ENCODE measurements at places on chromosomes 6 and 20. TPM values are rescaled to one million over a fixed set of nuclear protein-coding genes. Genes with fewer than 3 reads are reported as not detected.

The SEMG1 gene
- not detected for total RNA-seq

The SH3BGRL2 gene
- 38.5 TPM for total RNA-seq

The KIF3B gene
- total RNA-seq: 30.6 TPM

The ROS1 gene
- total RNA-seq: 263 TPM

The C6orf163 gene
- 11.5 TPM for total RNA-seq

- no peaks in the 10 kb centered on the region for H3K4me1 ChIP-seq
- no peaks in the 10 kb centered on the region for H3K27me3 ChIP-seq
- no peak for DNase-seq
- no peak overlapping the region for H3K27ac ChIP-seq
Measured at GRCh38 chr20:32229251-32229747, 21.6 kb downstream of the POFUT1 start.

DNA sequence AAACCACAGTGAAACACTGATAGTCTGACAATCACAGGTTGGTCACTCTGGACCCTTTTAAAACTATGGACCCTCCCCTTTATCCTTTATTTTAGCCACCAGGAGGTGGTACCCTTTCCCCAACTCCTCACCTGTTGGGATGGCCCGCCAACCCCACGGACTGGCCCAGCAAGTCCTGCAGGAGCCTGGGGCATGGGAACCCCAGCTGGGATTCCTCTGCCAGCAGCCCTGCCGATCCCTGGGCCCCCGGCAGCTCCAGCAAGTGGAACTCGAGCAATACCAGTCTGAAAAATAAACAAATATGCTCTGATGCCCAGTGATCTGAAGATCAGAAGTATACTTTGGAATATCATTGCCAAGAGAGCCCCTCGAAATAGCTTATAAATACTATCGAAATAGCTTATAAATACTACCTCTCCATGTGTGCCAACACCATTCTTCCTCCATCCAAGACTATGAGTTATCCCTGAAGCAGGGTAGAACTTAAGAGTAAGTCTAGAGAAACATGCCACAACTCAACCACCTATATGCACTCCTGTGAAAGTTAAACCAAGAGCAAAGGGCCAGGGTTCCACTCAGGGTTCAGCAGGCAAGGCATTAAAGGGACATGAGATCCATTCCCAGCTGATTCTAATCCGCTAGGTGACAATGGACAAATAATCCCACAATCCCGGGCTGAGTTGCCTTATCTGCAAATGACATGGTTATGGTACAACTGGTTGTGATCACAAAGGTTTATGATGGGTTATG, 6.8 kb downstream of the SNRPB start:
- peaks cover 9% of the 10 kb centered on the region for H3K4me1 ChIP-seq
- no peak overlapping the region for H3K27ac ChIP-seq
- peaks cover 50% of the 10 kb centered on the region for H3K36me3 ChIP-seq
- no peak for DNase-seq

DNA sequence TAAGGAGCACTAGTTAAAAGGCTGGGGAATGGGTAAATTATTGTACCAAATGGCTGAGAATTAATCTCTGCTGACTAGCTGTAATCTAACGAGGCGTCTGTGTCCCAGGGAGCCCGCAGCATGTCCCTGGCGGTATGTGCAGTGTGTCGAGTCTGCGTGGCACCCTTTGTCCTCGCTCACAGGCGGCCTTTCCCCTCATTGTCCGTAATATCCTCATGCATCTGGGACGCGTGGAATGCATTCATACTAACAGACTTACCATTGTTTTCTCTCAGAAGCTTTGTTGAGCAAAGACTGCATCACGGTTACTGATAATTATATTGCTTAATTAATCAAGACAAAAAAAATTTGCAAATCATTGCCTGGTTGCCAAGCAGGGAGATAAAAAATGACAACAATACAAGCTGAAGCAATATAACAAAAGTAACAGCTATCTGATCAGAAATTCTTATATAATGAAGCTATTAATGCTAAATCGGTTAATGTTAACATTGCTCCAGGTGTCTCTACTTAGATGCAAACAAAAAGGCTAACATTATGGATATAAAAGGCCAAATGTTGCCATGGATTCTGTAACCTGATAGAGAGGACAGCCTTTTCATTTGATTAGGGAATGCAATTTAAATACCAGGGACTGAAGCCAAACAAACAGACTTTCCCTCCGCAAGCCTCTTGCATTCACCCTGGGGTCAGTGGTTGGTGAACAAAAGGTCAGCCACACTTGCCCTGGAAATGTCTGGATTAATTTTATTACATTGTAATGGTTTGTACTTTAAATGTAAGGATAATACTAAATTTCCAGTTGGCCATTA, 124.8 kb downstream of the INSM1 start:
- no peak overlapping the region for H3K27ac ChIP-seq
- H3K27me3 ChIP-seq: no peaks in the 10 kb centered on the region
- no peaks in the 10 kb centered on the region for H3K4me1 ChIP-seq
- DNase-seq: peak; percentile 21
- H3K36me3 ChIP-seq: peaks cover 3% of the 10 kb centered on the region
- H3K4me3 ChIP-seq: no peak overlapping the region

DNA sequence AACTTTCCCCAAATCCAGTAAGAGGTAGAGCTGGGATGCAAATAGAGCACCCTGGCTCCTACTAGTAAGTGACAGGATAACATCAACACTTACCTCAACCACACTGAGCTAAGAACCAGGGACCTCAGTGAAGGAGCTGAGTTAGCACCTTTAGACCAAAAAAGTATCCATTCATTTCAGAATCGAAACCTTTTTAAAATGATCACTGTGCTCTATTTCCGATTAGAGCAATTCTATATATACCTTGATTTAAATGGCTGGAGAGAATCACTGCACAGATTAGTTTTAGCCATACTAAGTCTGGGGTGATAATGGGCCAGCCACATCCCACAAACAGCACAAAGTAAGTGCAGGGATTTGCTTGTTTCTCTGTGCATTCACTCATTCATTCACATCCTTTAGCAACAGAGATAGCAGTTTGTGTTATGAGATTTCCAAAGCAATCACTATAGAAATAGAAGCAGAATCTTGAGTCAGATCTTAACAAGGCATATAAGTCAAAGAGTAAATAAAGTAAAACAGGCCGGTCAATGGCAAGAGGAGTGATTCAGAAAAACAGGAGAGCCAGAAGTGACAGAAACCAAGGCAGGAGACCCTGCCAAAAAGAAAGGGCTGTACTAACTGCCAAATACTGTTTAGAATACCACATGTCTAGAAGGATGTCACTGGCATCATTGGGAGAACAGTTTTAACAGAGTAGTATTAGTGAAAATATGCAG, 136.3 kb downstream of the KIF13A start:
- no peaks in the 10 kb centered on the region for H3K27me3 ChIP-seq
- DNase-seq: no peak
- H3K27ac ChIP-seq: no peak overlapping the region
- peaks cover 4% of the 10 kb centered on the region for H3K36me3 ChIP-seq

- H3K27me3 ChIP-seq: no peaks in the 10 kb centered on the region
- DNase-seq: no peak
- no peak overlapping the region for H3K4me3 ChIP-seq
- no peaks in the 10 kb centered on the region for H3K36me3 ChIP-seq
Measured at GRCh38 chr6:154752022-154752421, 18.8 kb downstream of the SCAF8 start.

DNA sequence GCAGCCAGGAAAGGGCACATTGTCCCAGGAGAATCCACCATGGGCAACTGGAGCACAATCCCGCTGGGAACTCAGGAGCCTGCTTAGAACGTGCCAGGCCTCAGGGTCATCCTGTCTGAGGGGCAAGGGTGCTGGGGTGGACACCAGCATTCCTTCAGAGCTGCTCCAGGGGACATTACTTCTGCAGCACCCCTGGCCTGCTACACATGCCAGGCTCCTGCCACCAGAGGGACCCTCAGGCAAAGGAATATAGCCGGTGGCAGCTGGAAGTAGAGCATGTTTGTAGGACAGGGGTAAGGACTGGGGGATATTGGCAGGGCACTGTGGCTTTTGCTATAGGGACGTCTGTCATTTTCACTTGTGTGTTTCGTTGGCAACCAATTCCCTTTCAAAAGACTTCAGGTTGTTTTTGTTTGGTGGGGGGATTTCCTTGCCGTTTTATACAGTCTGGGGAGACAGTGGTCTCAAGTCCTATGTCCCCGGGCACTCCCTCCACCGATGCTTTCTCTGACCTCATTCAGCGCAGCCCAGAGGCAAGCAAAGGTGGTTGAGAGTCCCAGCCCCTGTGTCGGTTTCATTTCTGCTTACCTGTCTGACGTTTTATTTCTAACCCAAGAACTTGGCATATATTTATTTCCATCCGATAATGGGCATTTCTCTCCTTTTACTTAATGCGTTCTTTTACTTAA, 130.8 kb downstream of the JPH2 start:
- no peak overlapping the region for H3K4me3 ChIP-seq
- no peaks in the 10 kb centered on the region for H3K27me3 ChIP-seq
- no peak overlapping the region for H3K27ac ChIP-seq

DNA sequence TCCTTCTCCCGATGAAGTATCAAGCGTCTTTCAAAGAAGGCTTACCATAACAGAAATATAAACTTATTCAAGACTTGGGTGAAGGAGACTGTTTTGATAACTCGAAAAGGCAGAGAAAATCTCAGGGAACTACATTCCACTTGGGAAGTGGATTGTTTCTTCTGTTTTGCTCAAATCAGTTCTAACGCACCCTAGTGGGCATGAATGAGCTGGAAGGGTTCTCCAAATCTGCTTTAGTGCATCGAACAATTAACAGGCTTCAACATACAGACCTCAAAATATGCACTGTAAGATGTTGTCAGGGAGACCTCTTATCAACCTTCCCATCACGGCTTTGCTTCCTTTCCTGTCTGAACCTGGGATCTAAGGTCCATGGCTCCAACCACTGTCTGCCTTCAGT, 392.5 kb downstream of the CD83 start:
- no peaks in the 10 kb centered on the region for H3K36me3 ChIP-seq
- H3K27me3 ChIP-seq: no peaks in the 10 kb centered on the region
- no peak overlapping the region for H3K27ac ChIP-seq
- no peak overlapping the region for H3K4me3 ChIP-seq

DNA sequence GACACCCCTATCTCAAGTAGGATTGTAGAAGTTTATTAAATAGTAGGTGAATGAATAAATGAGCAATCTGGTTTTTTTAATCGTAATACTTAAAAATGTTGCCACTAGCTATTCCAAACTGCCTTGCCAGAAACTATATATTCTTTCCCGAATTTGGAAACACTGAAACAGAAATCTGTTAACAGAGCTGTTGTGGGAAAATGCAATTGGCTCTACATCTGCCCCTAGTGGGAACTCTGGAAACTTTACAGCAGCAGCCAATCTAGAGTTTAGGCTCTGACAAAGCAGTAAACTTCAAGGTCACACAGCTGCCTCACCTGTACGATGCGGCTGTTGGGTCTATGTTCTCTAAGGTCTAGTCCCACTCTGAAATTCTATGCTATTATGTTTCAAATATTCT, 41.7 kb downstream of the SYNE1 start:
- no peaks in the 10 kb centered on the region for H3K36me3 ChIP-seq
- H3K4me3 ChIP-seq: no peak overlapping the region
- no peaks in the 10 kb centered on the region for H3K4me1 ChIP-seq

GRCh38 chr6:145139140-145139850, 596.0 kb downstream of the EPM2A start:
- H3K4me3 ChIP-seq: no peak overlapping the region
- H3K36me3 ChIP-seq: no peaks in the 10 kb centered on the region
- no peak overlapping the region for H3K27ac ChIP-seq
- peak; percentile 23 for DNase-seq
- H3K4me1 ChIP-seq: no peaks in the 10 kb centered on the region
- H3K27me3 ChIP-seq: no peaks in the 10 kb centered on the region

DNA sequence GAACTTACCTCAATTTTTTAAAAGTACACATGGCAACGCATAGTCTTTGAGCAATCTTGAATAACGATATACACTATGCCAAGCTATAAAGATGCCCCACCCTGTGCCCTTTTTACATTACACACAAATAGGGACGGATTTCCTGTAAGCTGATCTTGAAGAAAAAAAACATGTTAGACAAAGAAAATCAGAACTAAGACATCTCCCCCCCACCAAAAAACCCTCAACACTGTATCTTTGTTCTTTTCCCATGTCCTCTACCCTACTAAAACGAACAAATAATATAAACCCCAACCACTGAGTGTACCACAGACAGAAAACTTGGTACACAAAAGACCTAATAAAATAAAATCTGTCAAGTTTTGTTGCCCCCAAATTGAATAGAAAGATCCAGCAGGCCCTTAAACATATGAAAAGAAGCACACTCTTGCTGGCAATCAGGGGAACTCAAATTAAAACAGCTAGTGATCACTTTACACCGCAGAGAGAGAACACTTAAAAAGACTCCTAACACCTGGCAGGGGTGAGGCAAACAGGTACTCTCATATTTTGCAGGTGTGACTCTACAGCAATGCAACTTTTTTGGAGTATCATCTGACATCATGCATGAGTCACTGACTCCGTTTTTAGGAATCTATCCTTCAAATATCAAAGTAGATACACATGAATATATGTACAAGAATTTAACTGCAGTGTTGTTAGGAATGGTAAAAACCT, 29.6 kb downstream of the BACH2 start:
- H3K4me1 ChIP-seq: no peaks in the 10 kb centered on the region
- DNase-seq: no peak
- H3K36me3 ChIP-seq: peaks cover 3% of the 10 kb centered on the region
- no peak overlapping the region for H3K4me3 ChIP-seq
- no peak overlapping the region for H3K27ac ChIP-seq

GRCh38 chr6:43851204-43851865, 81.3 kb downstream of the VEGFA start:
- no peak for DNase-seq
- H3K27ac ChIP-seq: no peak overlapping the region
- H3K4me1 ChIP-seq: peaks cover 16% of the 10 kb centered on the region
- no peaks in the 10 kb centered on the region for H3K27me3 ChIP-seq
- H3K36me3 ChIP-seq: no peaks in the 10 kb centered on the region
- H3K4me3 ChIP-seq: no peak overlapping the region

DNA sequence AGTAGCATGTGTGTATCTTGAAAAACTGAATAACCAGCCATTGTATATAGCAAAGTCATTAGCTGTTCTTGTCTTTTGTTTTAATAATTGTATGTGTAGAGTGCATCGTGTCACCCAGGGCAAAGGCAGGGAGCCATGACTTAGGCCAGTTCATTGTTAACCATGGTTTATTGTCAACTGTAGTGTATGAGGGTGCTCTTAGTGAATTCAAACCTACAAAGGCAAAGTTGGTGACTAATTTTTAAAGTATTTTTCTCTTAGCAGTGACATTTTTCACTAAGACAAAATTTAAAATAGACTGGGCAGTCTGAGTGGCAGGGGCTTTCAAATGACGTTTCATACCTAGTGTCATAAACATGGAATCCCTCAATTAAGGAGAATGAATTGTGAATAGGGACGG, 79.0 kb downstream of the TULP4 start:
- no peak overlapping the region for H3K27ac ChIP-seq
- H3K4me1 ChIP-seq: peaks cover 2% of the 10 kb centered on the region
- no peaks in the 10 kb centered on the region for H3K36me3 ChIP-seq
- H3K27me3 ChIP-seq: no peaks in the 10 kb centered on the region
- no peak overlapping the region for H3K4me3 ChIP-seq
- DNase-seq: no peak

All from lung (tissue), 17 donors.